ENCODE measurements at places on chromosomes 3 and 15.

- DNase-seq, result no peak
Observed at GRCh38 chr15:57649138-57649537, 57.4 kb upstream of the POLR2M start.

GRCh38 chr15:72227192-72227586, 3.8 kb downstream of the PKM start:
- DNase-seq, result no peak

DNA sequence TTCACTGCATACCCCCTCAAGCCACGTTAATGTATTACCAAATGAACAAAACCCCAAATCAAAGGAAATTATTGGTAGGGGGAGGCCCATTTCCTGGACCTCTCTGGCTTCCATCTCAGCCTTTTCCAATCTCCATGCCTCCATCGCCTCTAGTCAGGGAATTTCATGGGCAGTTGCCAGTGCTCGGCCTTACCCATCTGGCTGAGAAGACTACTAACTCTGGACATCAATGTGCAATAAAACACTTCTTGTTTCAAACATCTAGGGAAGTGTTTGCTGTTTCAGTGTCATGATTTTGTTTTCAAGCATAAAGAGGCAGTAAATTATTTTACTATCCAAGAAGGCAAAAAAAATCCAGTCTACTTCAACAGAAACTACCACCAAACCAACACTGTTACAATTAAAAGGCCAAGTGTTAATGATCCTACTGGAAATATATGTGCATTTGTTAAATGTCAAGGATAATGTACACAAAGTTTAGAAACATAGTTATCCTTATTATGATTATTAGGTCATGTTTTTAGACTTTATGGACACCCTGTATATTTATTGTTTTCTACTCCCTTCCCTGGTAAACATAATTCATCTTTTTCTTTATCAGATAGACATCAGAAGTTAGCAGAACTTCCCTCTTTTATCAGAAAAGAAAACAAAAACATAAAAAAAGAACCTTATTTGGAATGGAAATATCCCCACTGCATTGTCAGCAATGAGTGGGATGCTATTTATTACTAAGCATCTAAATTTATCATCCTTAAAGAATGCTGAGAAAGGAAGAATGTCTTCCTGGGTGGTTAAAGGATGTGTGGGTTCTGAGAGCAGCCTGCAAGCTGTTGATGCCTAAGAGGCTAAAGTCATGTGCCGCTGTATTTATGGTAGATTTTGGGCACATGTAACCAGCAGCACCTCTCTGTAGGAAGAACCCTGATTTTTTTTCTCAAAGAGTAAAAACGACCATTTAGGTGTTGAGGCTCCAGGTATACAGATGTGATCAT, 15.2 kb downstream of the LDHAL6B start:
- no peak for DNase-seq

DNA sequence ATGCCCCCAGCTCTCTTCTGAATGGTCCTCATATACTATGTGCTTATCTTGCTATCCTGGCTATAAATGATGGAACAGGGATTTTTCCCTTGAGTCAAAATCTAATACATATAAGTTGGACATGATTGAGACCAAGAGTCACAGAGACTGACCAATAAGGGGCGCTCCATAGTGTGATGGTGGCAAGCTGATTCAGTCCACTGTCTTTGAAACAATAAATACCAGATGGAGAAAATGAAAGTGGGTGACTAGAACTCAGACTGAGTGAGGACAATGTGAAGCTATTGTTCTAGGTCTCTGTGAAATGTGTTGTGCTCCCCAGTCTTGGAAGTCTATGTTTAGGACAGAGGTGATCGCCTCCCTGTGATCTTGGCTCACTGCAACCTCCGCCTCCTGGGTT, 10.6 kb upstream of the FSTL1 start:
- DNase-seq, result no peak

GRCh38 chr15:55703873-55704301, 39.1 kb downstream of the PRTG start:
- DNase-seq, result no peak

DNA sequence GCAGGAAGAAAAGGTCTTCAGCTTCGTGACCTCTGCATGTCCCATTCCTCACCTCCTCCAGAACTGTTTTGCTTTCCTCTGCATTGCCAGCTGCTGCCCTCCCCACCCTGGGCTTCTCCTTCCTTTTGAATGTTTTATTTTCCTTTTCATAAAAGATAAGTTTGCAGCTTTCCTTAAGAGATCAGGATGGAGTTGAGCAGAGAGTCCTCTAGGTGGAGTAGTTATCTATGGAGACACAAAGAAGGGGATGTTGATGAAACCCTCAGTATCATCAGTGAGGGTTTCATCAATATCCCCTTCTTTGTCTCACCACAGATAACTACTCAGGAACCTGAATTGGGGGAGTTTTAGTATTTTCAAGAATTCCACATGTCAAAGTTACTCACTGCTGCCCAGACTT, 19.0 kb upstream of the SLC25A36 start:
- DNase-seq, result no peak

DNA sequence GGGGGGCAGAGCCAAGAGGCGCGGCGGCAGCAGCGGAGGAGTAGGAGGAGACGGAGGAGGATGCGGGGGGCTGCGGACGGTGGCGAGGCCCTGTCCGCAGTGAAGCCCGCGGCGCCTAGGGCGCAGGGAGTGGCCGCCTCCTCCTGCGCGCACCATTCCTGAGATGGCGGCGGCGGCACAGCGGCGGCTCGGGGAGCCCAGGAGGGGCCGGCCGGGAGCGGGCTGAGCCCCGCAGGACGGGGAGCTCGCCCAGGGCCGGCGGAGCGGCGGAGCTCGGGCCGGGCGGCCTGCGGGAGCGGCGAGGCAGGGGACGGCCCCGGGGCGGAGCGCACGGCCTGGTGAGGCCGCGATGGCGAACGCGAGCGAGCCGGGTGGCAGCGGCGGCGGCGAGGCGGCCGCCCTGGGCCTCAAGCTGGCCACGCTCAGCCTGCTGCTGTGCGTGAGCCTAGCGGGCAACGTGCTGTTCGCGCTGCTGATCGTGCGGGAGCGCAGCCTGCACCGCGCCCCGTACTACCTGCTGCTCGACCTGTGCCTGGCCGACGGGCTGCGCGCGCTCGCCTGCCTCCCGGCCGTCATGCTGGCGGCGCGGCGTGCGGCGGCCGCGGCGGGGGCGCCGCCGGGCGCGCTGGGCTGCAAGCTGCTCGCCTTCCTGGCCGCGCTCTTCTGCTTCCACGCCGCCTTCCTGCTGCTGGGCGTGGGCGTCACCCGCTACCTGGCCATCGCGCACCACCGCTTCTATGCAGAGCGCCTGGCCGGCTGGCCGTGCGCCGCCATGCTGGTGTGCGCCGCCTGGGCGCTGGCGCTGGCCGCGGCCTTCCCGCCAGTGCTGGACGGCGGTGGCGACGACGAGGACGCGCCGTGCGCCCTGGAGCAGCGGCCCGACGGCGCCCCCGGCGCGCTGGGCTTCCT, at the start of gene GPR27:
Gene GPR27, plus strand, starts transcription at position 155 of the 909 bp plus-strand sequence. Its CDS starts 195 bp downstream, at position 350.
- DNase-seq, result no peak

DNA sequence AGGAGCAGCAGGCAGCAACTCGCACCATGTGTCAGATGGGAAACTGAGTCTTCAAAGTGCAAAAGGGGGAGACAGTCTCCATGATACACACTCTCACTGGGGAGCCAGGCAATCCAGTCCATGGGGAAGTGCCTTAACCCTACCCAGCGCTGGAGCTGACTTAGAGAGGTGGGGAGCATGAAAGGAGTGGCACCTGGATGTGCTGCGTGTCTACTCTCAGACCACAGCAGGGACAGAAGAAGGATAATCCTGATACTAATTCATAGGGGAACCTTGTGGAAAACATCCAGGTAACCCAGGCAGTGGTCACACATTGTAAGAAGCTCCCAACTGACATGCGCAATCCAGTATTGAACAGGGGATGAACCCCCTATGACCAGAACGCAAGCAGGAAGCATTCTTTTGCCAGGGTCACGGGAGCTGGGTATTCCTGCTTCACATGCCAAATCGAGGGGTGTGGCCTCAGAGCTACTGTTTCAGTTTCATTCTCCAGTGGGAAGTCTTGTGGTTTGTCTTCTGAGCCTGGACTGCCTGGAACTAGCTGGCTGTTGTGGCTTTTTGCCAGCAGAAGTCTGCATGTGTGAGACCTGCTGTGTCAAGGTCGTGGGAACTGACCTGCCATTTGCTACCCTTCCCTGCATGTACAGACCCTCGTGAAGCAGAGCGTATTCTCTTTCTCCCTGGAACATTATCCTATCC, 367.6 kb upstream of the NDN start:
- no peak for DNase-seq

- no peak for DNase-seq
Observed at GRCh38 chr3:4474683-4475490, 7.8 kb upstream of the SUMF1 start.

DNA sequence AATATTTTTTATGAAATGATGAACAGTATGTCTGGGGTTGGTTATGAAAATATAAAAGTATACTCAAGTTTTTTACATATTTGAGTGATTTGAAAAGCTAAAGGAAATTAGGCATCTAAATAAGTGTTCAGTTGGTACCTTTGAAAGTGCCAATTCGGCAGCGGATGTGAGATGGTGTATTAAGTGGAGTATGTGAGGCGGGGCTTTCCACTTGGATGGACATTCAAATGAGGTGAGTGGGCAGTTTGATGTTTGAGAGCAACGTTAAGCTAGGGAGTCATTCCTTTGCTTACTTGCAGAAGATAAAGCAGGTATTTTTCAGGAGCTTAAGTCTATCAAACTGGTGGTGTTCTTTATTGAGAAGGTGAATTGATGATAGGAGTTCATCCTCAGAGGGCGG, 189.0 kb upstream of the GOLIM4 start:
- DNase-seq, result no peak

DNA sequence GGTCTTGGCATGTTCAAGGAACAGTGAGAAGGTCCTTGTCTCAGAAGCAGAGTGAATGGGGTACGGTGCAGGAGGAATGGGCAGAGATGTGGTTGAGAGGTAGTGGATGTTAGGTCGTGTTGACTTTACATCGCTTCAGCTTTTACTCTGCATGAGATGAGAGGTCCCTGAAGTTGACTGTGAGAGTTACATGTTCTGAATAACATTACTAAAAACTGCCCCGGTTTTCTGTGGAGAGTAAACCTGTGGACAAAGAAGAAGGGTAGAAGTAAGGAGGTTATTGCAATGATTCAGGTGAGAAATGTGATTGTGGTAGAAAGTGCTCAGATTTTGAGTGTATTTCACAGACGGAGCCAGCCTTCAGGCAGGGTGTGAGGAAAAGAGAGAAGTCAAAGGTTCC, 105.6 kb downstream of the ARNT2 start:
- DNase-seq, result no peak

DNA sequence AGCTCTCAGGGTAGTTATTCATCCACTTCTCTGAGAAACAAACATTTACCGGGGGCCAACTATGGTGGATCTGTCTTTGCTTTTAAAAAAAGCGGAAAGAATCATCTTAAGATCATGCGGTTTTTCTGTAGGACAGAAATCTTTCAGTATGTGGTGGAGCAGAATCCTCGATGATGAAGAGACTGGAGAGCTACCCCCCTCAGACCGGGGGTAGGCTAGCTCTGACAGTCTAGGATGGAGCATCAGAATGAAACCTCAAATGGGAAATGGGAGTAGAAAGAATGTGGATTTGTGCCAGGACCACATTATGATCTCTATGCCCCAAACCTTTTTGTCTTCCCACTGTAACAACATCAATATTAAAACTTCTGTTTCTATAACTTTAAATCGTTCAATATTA, 30.3 kb downstream of the TPRG1 start:
- no peak for DNase-seq

DNA sequence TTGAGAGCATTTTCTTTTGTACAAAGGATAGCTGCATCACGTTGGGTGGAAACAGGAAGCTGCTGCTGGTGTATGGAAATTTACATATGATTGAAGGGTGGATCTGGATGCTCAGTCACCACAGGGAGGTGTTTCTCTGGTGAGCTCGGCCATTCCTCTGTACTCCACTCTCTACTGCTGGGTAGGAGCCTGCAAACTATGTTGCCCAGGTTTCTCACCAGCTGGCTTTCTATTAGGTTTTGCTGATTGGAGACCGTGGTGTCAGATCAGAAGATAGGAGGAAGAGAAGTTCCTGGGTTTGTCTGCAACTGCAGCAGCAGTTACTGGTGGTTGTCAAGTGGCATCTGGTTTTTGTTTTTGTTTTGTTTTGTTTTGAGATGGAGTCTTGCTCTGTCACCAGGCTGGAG, 61.7 kb downstream of the TAMM41 start:
- DNase-seq, result no peak

GRCh38 chr15:70772402-70772801, 9.0 kb upstream of the UACA start:
- DNase-seq, result no peak

DNA sequence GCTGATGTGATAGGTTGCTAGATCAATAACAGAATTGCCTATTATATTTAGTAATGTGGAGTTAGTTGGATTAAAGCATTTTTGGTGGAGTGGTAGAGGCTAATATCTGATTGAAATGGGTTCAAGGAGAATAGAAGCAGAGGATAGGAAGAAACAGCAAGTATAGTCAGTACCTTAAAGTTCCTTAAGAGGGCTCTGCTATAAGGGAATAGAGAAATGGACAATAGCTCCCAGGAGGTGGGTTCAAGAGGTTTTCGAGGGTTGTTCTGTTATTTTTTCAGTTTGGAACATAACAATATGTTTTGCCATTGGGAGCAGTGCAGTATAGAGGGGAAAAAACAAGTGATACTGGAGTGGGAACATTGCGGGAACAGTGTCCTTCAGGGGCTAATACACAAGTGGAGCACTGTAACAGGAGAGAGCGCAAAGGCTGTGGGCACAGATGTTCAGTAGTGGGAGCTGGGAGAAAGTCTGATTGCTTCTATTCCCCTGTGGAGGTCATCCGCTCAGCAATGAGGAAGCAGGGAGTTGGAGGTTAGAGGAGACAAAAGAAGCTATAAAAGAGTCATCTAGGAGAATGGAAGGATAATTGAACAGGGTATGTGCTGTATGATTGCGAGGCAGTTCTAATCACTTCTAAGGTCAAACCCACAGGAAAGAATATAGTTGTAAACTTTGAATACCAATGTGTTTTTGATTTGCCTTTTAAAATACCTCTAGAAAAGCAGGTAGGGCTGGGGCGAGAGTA, 3.3 kb downstream of the MRPS11 start:
- DNase-seq, result no peak

- no peak for DNase-seq
Observed at GRCh38 chr3:110624576-110624975, 447.0 kb upstream of the NECTIN3 start.

DNA sequence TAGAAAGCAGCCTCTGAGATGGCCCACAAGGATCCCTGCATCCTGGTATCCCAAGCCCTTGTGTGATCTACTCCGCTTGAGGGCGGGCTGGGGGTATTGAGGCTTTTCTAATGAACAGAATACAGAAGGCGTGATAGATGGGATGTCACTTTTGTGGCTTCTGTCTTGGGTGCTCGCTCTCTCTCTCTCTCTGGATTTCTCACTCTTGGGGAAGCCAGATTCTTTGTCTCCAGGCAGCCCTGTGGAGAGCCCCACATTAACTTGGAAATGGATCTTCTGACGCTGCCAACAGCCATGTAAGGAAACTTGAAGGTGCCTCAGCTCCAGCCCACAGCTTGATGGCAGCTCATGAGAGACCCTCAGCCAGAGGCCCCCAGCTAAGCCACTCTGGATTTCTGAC, 26.9 kb upstream of the SEC62 start:
- no peak for DNase-seq

DNA sequence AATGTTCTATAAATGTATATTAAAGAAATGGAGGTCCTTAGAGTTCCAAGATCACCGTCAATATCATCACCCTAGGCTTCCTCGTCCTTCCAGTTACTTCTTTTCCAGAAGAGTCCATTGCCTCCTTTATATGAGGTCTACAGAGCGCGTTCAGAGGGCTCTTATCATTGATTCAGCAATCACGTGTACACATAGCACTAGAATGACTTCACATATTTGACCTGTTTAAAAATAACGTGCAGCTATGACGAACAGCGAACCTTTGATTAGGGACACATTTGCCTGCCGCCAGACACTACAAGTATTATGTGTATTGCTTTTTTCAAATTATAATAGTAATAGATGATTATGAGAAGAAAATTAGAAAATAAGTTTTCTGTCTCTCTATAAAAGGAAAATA, 26.0 kb downstream of the IGF1R start:
- DNase-seq, result no peak

Measured in left renal pelvis (tissue), 4 donors.